ENCODE measurements at places on chromosomes 3 and 15. TPM values are rescaled to one million over a fixed set of nuclear protein-coding genes. Genes with fewer than 3 reads are reported as not detected.

CD200R1 gene
- total RNA-seq: 2.2 TPM

RHCG gene
- total RNA-seq: not detected

CDHR4 gene
- 0.29 TPM for total RNA-seq

CNTN6 gene
- 2.1 TPM for total RNA-seq

MST1R gene
- total RNA-seq: 1.2 TPM

ZNF660 gene
- 7.7 TPM for total RNA-seq

CIB1 gene
- total RNA-seq: 37.5 TPM

FGF7 gene
- total RNA-seq: 183 TPM

SKOR1 gene
- 0.51 TPM for total RNA-seq

THAP10 gene
- 2.1 TPM for total RNA-seq

COL6A5 gene
- not detected for total RNA-seq

SH2D7 gene
- not detected for total RNA-seq

TRAIP gene
- total RNA-seq: 2.2 TPM

EIF4G1 gene
- 273 TPM for total RNA-seq

ADAMTSL3 gene
- total RNA-seq: 17.4 TPM

EPHB3 gene
- total RNA-seq: 6.9 TPM

Data from posterior vena cava (tissue), 2 donors.